ENCODE measurements at places on chromosomes 2 and 18.

- DNase-seq = no peak
These were observed 88.4 kb upstream of the NPAS2 start for GRCh38 chr2:100731535-100731981.

DNA sequence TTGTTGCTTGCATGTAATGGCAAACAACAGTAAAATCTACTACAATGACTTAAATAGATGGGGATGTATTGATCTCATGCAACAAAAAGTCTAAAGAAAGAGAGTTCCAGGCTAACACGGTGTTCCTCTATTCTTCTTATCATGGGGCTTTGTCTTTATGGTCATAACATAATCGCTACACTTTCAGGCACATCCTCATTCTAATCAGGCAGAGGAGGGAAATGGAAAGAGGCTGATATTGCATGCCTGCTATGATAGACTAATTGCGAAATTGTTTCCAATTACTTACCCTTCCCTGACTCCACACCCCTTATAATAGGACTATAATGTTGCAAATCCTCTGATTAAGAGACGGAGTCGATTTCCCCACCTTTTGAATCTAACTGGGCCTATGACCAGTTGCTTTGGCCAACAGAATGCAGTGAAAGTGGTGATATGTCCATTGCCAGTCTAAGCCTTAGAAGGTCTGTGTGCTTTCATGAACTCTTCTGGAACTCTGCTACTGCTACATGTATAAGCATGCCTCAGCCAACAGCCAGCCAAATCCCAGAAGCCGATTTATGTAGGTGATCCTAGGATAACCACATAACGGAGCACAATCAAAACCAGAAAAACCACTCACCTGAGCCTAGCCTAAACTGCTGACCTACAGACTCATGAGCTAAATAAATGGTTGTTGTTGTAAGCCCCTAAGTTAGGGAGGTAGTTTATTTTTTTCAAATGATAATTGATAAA is 180.3 kb upstream of the TACR1 start:
- no peak for DNase-seq

DNA sequence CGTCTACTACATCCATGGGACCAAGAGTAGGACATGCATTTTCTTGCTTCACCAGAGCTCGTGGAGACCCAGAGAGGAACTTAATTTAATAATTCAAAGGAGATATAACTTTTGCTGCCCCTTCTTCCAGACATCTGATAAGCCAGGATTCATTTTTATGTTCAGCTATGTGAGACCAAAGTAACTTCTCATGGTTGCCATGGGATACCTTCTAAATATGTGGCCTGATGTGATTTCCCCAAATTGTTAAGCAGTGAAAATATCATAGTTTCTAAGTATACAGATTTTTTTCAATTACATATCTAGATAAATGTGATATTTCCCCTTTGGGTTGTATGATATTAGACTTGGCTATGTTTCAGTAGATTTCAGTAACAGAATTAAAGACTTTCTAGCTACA is 185.5 kb upstream of the FN1 start:
- no peak for DNase-seq

DNA sequence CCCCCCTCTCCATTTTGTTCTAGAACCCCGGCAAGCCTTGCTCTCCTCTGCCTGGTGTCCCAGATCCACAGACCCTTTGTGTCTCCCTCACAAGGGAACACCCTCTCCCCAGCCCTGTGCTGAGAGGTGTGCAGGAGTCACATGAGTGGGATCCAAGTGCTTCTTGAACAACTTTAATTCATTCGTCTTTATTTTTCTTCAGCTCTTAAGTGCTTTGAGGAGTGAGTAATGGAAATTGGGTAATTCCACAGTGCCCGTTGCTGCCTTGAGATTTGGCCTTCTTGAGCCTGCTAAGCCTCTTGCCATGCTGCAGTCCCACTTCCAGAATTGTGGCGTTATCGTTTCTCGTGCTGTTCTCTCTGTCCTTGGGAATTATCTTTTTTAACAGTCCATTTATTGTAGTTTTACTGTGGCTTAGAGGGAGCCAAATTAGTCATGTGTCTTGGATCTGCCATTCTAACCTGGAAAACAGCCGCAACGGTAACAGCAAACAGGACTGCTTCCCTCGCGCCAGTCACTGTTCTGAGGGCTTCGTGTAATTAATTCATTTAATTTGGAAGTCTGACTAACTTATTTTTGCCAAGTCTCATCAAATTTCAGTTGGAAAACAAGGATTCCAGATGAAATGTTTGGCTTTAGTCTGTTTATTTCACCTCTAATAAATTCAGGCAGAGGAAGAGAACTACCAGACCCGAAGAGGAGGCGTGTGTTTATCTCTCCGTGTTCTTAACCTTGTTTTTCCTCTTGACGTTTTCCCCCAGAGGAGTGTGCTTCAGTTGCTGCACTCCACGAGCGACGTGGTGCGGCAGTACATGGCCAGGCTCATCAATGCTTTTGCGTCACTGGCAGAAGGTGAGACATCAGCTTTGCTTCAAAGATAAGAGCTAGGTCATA is 72.0 kb downstream of the ARMC9 start:
- DNase-seq = no peak

- no peak for DNase-seq
These were observed 85.3 kb downstream of the CAPN13 start for GRCh38 chr2:30721668-30722647.

DNA sequence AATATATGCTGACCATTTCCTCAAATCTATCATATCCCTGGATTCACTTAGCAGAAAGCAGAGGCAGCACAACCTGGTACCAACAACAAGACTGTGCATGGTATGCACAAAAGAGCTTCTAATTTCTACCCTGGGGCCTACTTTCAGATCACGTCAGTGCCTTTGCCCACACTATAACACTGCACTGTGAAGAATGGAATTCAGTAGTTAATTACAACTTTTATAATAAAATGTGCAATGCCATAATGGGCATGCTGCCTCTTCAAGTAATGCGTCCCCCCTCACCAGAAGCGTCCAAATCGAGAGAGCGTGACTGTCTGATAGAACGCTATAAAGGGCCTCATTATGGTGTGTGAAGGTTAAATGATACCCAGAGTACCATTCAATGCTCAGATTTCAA is 328.1 kb upstream of the PKDCC start:
- DNase-seq = no peak

DNA sequence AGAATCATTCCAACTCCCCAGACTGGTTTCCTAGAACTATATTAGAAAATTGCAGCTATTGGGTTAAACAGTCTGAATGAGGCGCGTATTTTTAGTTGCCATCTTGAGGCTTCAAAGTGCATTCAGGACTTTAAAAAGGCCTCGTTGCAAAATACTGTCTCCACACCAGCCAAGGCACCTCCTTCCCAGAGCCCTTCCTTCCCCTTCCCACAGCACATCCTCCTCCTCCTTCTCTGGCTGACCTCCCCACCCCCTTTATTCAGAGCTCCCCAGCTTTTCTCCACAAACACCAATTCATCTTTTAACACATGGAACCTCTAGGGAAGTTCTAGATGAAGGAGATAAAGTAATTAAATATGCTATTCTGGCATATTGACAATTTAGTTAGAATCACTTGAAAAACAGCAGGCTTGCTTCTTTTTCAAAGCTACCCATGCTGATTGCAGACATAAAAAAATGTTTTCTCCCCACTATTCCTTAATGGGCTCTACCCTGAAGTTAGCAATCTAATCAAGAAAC is 90.3 kb downstream of the RTP5 start:
- no peak for DNase-seq

DNA sequence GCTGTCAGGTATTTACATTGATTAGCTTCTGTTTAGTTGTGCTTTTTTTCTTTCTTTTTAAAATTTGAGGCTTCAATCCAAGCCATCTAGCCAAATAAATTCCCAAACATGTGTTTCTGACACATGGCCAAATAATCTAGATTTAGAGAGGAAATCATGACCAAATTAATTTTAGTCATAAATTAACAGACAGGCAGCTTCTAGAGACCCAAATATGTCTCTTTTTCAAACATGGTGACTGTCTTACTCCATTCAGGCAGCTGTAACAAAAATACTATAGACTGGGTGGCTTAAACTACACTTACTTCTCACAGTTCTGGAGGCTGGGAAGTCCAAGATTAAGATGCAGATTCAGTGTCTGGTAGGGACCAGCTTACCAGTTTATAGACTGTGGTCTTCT is 23.2 kb upstream of the NAB1 start:
- no peak for DNase-seq

DNA sequence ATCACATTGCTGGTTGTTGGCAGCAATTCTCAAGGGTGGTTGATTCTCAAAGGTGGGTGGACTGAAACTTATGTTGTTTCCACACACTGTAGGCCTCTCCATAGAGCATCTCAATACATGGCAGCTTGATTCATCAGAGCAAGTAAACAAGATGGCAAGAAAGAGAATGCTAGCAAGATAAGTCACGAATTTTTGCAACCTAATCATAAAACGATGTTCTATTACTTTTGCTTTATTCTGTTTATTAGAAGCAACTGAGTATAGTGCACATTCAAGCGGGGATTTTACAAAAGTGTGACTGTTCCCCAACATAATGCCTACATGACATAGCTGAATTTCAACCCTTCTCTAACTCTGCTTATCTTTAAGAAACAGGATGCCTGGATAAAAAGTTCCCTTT is 136.2 kb downstream of the CCDC178 start:
- DNase-seq = no peak

- no peak for DNase-seq
These were observed 74.8 kb downstream of the VAPA start for GRCh38 chr18:9988665-9989064.

- peak; percentile 73 for DNase-seq
These were observed 217.7 kb downstream of the LRRTM1 start for GRCh38 chr2:80086831-80087230.

All from amniotic stem cell (primary cell).